Activated CD4-positive, CD25-positive, alpha-beta regulatory T cell treated with anti-CD3 and anti-CD28 coated beads, Interleukin-2, amount 50 U/mL, for 24 hours (primary cell): ENCODE measurements at places on chromosomes 13 and 19.

DNA sequence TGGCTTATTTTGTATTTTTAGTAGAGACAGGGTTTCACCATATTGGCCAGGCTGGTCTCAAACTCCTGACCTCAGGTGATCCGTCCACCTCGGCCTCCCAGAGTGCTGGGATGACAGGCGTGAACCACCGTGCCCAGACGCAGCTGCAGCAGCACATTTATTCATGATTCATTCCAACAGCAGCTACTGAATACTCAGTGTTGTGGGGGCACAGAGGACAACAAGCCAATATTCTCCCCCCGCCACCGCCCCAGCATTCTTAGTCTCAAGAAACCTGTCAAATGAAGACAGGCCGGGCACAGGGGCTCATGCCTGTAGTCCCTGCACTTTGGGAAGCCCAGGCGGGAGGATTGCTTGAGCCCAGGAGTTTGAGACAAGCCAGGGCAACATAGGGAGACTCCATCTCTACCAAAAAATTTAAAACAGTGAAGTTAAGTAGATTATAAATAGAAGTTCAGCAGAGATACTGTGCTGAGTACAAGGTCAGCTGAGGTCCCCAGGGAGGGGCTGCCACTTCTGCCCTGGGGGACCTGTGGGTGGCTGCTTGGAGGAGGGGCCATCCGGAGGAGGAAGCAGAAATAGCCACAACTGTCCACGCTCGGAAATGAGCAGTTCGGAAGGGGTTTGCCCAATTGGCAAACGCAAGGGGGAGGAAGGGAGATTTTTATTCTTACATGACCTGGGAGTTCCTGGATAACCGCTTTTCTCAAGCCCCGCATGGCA lies 4.3 kb downstream of the DOT1L start:
- ATAC-seq, result no peak

- peak; percentile 53 for ATAC-seq
Observed at GRCh38 chr13:42548731-42549551, 25.0 kb upstream of the TNFSF11 start.

- ATAC-seq, result no peak
Observed at GRCh38 chr13:24706886-24707585, 26.8 kb downstream of the ATP12A start.

- ATAC-seq, result peak; percentile 48
Observed at GRCh38 chr13:46648166-46648607, 95.2 kb downstream of the LRCH1 start.

GRCh38 chr19:4536798-4537197 lies 1.8 kb upstream of the PLIN5 start:
- ATAC-seq, result no peak

DNA sequence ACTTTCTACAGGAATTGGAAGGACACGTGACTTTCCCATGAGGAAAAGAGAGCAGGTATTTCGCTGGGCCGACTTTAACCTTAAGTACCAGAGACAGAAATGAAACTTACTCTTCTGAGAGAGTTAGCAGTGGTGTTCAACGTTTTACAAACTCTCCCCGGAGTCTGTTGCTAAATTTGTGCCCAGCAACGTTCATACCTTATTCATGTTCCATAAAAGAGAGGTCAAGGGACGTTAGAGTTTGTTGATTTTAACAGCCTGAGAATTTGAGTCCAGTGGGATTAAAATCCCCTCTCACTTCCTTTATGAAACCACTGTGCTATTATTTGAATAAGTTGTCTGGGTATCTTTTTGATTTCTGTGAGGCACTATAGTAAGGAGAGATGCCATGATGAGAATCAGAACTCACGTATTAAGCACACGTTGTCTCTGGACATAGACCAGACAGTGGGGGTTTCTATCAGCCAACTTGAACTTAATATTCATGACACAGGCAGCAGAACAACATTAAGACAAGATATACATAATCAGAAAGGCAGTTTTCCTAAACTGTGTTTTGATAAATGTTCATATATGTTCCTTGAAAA lies 33.4 kb downstream of the SPRY2 start:
- ATAC-seq, result no peak

DNA sequence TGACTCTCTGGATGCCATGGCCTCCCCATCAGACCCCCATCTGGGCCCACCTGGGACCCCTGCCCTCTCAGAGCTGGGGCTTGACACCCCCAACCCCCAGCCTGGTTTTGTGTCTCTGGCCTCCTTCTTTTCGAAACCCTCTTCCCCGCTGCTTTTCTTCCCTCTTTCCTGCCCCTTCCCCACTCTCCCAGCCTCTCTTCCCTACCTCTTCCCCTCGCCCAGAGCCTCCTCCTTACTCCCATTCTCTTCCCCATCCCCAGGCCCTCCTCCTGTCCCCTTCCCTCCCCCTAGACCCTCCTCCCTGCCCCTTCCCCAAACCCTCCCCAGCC lies 2.1 kb downstream of the TNFSF9 start:
- no peak for ATAC-seq

DNA sequence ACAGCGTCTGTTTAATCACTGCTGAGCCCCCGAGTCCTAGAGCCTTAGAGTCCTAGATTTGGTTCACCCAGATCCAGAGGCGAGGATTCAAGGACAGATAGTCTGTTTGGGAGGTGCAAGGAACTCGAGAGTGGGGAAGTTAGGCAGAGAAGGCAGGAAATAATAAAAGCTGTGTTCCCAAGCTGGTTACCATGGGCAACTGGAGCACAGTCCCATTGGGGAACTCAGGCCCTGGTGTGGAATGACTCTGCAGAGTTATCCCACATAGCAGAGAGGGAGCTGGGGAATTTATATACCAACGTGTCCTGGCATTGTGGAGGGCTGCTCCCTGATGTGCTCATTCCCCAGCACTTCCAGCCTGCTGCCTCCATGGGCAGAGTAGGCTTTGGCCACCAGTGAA lies 9.7 kb downstream of the IGSF23 start:
- ATAC-seq, result no peak

DNA sequence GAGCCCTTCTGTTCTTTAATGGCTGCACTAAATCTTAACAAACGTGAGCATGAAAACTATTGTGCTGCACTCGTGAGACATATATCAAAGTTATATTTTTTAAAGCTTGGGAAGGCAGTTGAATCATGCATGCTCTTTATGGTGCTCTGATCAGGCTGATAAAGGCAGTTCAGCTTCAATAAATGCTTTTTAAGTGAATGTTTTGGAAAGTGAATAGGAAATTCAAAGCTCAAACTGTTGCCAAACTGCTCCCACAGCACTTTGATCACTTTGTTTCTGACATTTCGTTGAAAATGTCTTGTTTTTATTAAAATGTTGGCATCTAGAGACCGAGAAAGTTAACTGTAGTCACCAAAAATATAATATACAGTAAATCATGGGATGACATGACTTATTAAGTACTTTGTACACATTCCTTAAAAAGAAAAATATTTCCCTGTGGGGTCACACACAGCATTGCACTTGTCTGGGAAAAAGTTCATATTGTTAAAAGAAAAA lies 625.7 kb upstream of the PCDH9 start:
- no peak for ATAC-seq

DNA sequence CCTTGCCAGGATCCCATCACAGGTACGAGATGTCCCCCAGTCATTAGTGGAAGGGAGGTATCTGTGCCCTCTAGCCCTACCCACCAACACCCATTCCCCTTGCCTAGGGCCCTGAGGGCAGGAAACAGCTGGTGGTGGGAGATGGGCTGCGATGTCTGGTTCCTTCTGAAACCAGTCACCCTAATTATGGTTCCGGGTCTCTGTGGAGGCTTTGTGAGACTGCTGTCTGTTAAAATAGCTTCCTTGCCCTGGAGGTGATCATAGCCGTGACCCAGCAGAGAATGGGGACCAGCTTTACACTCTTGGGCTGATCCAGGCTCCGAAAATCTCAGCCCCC lies 5.5 kb downstream of the ALDH16A1 start:
- ATAC-seq, result no peak

- no peak for ATAC-seq
Observed at GRCh38 chr19:37467608-37468090, 405 bp upstream of the ZNF569 start.

DNA sequence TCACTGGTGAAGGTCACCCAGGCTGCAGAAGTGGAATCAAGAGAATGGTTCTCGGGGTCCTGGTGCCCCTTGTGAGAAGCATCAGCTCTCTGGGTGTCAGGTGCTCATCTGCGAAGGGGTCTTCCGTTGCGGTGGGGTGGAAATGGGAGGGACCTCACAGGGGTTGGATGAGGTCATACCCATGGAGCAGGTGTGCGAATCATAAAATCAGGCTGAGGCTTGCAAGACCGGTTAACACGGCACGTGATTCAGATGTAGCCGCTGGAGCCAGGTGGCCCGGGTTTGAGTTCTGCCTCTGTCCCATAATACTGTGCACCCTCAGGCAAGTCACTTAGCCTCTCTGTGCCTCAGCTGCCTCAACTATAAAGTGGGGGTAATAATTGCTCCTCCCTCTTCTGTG lies 3.9 kb upstream of the KLK15 start:
- no peak for ATAC-seq

DNA sequence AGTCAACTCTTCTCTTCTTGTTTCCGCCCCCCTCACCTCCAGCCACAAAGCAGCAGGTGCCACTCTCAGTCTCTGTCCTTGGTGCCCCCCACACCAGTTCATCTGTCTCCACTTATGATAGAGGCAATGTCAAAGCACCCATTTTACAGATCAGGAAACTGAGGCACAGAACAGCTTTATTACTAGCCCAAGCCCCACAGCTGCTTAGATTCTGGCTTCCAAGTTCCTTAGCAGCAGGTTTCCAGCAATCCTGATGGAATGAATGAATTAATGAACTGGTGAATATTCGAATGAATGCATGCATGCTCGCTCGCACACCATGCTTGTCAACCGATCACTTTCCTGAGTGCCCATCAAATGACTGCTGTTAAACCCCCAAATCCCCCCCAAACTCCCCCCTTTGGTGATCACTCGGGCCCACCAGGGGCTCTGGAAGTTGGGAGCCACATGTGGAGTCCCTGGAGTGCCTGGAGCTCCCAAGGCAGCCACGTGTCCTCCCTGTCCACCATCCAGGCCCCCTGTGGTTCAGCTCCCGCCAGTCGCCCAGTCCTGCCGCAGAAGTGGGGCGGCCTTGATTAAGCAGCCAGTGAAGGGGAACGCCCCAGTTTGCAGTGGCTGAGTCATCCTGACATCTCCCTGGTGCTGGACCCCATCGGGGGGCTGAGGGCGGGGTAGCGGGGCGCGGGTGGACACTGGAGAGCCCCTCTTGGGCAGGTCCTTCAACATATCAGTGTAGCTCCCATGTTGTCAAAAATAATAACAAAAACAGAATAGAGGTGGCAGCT lies 6.8 kb downstream of the PTPRS start:
- no peak for ATAC-seq

GRCh38 chr13:106385654-106386053 lies 149.8 kb downstream of the EFNB2 start:
- no peak for ATAC-seq

DNA sequence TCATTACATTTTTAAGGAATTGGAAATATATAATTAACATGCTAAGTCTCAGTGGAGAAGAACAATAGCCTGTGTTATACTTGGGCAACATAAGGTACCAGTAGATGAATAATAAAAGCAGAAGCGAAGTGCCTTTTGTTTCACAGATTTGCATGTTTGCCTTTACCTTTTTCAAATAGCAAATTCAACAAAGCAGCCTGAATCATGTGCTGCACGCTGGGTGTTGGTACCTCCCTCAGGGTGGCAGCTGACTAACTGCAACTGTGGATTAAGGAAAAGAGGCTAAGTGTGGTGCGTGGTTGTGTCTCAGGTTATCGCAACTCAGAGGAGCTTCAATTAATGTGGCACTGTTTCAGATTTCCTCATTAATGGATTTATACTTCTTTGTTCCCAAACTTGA lies 189.0 kb downstream of the LMO7 start:
- no peak for ATAC-seq

DNA sequence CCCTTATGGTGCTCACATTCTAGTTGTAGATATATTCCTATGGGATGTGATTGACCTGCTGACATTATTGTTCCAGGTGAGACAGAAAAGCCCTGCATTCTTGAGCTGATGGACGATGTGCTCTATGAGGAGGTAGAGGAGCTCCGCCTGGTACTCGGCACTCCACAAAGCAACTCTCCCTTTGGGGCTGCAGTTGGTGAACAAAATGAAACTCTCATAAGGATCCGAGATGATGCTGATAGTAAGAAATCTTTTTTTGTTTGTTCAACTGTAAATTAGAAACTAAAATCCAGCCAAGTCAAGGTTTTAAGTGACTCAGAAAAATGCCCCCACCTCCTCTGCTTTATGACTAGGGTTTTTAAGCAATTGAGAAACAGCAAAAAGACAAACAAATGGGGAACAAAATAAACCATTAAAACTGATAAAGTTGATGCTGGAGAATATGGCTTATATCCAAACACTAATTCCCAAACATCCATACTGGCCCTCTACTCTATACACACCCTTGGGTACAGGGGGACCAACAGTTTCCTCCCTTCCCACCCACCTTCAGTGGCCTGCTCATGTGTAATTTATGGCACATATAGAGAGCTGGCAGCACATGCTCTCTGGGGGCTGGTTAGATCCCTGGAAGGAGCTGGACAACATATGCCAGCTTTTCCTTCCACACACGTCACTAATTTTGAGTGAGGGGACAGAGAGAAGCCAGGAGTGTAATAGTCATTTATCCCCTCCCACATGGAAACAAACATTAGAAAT lies 139.6 kb downstream of the STOML3 start:
- ATAC-seq, result no peak

DNA sequence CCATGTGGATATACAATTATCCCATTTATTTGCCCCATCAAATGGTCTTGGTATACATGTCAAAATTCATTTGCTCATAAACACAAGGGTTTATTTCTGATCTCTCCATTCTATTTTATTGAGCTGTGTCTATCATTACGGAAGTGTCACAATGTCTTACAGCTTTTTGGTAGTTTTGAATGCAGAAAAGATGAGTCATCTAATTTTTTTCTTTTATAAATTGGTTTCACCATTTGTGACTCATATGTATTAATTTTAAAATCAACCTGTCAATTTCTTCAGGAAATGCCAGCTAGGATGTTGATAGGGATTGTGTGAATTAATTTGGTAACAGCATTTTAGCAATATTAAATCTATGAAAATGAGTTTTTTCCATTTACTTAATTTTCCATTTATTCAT lies 2549.4 kb downstream of the PCDH9 start:
- ATAC-seq, result no peak

DNA sequence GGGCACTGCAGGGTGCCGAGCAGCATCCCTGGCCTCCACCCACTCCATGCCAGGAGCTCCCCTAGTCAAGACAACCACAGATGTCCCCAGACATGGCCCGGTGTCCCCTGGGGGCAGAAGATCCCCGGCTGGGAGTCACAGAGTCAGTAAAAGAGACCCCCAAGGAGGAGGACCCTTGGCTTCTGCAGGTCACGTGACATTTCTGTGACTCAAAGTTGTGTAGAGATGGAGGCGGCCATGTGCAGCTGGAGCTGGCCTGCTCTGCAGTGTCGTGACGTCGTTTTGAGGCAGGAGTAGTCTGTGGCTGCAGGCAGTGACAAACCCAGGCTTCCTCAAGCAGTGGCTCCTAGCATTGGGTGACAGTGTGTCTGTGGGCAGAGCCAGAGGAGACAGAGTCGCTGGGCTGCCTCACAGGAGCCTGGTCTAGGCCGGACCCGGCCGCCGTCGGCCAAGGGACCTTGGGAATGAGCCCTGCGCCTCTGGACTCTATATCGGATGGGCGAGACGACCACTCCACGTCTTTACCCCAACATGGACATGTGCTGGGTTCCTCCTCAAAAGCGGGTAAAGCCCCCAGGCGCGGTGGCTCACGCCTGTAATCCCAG lies 7.7 kb upstream of the DIRAS1 start:
- ATAC-seq, result no peak
